Activated naive CD4-positive, alpha-beta T cell treated with anti-CD3 and anti-CD28 coated beads, Interleukin-2, amount 50 U/mL, for 72 hours (primary cell): ENCODE measurements at places on chromosomes 4 and X. TPM values are rescaled to one million over a fixed set of nuclear protein-coding genes. Genes with fewer than 3 reads are reported as not detected.

DNA sequence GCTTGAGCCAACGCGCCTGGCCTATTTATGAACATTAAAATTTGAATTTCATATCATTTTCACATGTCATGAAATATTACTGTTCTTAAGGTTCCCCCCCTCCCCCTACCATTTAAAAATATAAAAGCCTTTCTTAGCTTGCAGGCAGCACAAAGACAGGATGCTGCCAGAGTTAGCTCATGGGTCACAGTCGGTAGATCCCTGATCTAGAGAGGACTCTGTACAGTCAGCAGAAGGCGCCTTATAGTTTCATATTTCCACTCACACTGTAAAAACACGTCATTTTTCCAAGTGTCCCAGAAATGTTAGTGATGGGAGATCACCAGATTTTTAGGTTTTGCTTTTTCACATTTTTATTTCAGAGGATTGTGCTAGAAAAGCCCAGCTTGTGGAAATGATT is 12.2 kb downstream of the NOCT start:
- no peak for DNase-seq

DNA sequence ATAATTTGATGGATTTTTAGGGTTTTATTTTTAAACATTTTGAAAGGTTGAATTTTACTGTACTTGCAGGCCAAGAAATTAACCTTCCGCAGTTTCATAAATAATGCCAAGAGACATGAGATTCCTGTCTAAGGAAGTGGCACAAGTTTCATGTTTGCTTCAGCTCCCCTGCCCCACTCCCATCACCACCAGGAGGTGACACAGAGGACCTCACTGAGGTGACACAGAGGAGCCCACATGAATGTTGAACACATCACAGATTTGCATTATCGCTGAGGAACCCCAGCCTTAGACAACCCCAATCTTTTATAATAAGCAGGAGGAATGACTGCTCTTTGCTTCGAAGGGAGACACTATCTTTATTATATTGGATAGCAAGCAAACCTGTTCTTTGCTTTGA is 491.4 kb upstream of the ATOH1 start:
- no peak for DNase-seq

DNA sequence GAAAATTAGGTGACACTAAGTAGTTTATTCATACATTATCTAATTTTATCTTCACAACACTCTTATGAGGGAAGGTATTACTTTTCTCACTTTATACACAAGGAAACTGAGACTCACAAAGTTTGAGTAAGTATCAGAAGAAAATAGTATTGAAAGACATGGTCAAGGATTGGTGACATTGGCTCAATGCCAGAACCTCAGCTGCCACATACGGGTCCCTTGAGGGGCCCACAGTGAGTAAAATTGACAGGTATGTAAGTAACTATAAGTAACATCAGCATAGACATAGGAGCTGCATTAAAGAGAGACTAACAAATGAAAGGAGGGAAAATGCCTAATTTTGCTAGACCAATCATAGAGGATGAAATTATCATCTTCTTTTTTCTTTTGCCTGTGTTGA is 134.1 kb downstream of the COX18 start:
- DNase-seq: no peak

DNA sequence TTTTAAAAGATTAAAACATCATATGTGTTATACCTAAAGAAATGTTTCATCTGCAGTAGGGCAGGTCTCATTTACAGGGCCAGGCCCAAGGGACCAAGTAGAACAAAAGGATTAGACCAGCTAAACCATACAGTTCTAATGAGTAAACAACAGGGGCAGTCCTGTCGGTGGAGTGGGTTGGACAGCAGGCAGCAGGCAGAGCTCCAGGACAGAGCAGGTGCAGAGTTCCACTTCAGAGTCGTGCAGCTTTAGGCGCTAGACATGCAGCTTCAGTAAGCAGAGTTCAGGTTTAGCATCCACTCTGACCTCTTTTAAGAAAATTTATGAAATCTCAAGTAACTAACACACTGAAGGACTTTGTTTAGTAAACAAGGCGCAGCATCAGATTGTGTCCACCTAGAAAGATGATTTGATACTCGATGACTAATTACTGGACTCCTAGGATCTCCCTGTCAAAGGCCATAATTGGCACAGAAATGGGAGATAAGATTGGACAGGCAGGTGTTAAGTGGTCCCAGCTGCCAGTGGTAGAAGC is 487.7 kb upstream of the INTU start:
- DNase-seq: no peak

GRCh38 chrX:128623361-128623760 is 571.2 kb upstream of the ACTRT1 start:
- no peak for DNase-seq

PABPC1L2A gene
- not detected for total RNA-seq
